Common myeloid progenitor, CD34-positive (primary cell): ENCODE measurements at places on chromosomes 3 and 15.

GRCh38 chr15:74787251-74788041 is 5.6 kb downstream of the CSK start:
- peak; percentile 97 for DNase-seq

GRCh38 chr15:48945386-48945785 is 18.3 kb downstream of the SHC4 start:
- DNase-seq: no peak

- no peak for DNase-seq
These were observed 31.1 kb downstream of the PHLDB2 start for GRCh38 chr3:111890051-111890580.

GRCh38 chr3:85360742-85361387 is 402.1 kb downstream of the CADM2 start:
- peak; percentile 54 for DNase-seq

- no peak for DNase-seq
These were observed 211.2 kb downstream of the WDR72 start for GRCh38 chr15:53548236-53548635.

- DNase-seq: no peak
These were observed 70.8 kb upstream of the KLF13 start for GRCh38 chr15:31255732-31256377.

GRCh38 chr3:132262305-132262704 is 54.9 kb upstream of the ACP3 start:
- DNase-seq: no peak

GRCh38 chr15:44347495-44347894 is 59.0 kb downstream of the GOLM2 start:
- DNase-seq: no peak

DNA sequence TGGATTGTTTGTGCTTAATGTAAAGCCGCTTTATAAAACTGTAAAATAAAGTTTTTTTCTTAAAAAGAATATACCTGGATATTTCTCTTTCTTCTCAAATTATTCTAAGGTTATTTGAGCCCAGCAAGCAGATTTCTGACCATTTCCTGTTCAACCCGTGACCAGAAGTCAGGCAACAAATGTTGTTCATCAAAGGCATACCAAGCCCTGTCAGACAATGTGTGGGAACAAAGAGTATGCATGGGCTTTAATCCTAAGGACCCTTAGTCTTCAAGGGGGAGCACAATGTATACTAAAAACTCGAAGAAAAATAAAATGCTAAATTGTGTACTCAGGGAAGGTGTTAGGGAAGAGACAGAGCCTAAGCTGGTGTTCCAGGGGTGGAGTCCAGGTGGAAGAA is 26.6 kb upstream of the PAQR5 start:
- DNase-seq: no peak

- DNase-seq: no peak
These were observed 31.2 kb downstream of the PCSK6 start for GRCh38 chr15:101458158-101458900.
